ENCODE measurements at places on chromosomes 5 and 9. TPM values are rescaled to one million over a fixed set of nuclear protein-coding genes. Genes with fewer than 3 reads are reported as not detected.

GRCh38 chr9:97763874-97764273 lies 66.7 kb upstream of the XPA start:
- no peak for DNase-seq

GRCh38 chr9:19788152-19788551 lies 685 bp downstream of the SLC24A2 start:
- no peak for DNase-seq

DNA sequence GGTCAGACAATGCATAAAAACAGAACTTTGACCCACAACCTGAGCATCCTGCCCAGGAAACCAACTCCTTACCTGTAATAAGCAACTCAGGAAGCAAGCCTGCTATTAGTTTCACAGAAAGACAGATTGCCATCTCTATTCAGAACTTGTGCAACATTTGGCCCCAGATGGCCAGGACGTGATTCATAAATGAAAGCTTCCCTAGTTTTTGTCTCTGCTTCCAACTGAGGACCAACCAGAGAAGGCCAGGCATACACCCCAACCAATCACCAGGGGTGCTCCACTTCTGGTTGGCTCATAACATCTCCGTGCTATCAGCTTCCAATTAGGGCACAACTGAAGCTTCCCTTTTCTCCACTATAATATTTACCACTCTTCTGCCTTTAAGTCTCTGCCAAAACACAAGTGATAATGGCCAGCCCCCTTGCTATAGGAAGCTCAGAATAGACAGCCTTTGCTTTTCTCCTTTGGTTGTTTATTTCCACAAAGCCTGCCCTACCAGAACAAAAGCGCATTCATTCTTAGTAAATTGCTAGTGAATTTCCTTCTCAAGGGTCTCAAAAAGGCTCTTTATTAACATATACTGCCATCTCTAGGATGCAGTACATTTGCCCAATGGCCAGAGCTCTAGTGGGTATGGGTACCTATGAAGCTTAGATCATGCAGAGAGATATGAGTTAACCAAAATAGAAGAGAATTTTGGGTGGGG lies 289.7 kb upstream of the DAP start:
- no peak for DNase-seq

DNA sequence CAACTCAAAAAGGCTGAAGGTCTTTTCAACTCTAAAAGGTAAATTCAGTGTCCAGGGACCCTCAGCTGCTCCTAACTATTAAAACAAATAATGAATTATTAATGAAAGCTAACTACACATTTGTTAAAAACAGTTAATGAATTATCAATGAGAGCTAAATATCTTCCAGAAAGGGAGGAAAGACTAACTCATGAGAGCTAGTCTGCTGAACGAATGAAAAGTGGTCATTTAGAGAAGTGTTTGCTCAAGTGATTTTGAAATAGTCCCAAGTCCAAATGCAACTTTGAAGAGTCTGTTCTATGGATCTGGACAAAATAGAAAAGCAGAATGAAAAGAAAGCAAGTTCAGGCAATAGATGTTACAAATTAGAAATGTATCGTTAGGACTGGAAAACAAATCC lies 133.9 kb upstream of the SPEF2 start:
- DNase-seq, result no peak

DNA sequence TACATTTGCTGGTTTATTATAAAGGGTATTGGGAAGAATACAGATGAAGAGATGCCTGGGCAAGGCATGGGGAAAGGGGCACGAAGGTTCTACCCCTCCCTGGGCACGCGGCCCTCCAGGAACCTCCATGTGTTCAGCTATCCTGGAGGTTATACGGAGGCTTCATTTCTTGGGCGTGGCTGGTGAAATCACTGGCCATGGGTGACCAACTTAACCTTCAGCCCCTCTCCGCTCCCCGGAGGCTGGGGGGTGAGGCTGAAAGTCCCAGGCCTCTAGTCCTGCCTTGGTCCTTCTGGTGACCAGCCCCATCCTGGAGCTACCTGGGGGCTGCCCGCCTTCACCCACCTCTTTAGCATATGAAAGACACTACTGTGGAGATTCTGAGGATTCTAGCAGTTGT lies 17.0 kb upstream of the RNF130 start:
- no peak for DNase-seq

GRCh38 chr9:73411494-73411893 lies 259.8 kb downstream of the ANXA1 start:
- DNase-seq, result no peak

DNA sequence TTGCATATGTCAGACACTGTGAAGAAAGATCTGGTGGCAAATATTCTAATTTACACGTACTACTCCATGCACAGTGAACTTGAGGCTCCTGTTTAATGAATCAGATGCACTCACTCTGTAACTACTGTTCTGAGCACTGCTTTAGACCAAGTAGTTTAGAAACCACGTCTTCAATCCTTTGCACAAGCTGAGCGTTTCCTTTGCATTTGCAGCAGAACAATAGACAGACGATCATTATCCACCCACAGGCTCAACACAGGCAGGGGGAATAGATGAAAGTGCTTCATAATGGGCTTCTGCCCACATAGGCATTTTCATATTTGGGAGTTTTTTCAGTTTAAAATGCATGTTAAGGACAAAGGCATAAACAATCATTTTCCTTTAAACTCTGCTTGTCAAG lies 423.3 kb upstream of the ADAMTS16 start:
- DNase-seq, result no peak

DNA sequence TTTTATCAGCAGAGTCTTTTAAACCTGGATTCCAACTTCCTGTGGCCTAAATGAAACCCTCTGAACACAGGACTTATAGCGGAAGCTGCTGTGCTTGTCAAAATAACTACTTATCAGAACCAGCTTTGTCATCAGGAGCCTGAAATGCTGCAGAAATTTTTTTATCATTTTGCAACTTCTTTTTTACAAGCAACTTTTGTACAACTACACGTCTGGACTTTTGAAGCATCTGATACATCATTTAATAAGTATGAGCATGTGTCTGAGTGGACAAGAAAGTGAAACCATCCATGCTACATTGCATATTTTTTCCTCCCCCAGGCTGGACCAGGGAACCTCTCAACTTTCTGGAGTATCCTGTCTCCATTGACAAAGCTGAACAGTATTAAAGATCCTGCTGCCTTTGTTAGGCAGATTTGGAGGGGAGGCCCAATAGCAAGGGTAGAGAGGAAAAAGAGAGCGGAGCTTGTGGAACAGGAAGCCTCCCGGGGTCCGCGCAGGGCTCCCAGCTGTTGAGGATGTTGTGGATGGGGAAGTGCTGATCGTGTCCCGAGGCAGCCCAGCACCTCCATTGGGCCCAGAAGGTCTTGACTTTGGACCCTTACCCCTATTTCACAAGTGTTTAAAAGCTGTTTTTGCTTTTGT lies 196.6 kb downstream of the MSX2 start:
- DNase-seq, result no peak

The SHOC1 gene
- total RNA-seq, result not detected

The MYOT gene
- total RNA-seq, result 11.0 TPM
